ENCODE measurements at places on chromosomes 3 and 15.

DNA sequence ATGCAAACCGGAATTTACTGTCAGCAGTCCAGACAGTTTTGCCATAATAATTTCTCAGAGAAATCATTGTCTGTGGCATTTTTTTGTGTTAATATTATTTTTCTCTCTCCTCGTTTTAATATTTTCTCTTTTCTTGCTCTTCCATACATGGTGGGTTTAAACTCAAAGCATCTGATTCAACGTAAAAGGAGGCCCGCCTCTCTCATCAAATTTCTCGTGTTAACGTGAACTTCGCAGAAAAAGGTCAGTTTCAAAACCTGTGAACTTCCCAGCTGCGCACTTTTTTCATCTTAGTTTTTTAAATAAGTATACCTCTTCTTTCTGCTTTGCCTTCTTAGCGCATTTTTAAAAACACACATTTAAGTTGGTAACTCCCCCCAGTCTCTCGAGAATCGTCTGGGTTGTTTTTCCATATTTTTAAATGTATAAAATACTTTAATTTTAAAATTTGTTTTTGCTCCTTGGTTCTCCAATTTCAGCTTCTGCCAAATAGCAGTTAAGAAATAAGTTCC lies 9.1 kb downstream of the SHOX2 start:
- DNase-seq = no peak

- no peak for DNase-seq
Measured at GRCh38 chr15:59887211-59887610, 116.9 kb upstream of the FOXB1 start.

- DNase-seq = no peak
Measured at GRCh38 chr3:161343986-161344385, 27.3 kb downstream of the SPTSSB start.

DNA sequence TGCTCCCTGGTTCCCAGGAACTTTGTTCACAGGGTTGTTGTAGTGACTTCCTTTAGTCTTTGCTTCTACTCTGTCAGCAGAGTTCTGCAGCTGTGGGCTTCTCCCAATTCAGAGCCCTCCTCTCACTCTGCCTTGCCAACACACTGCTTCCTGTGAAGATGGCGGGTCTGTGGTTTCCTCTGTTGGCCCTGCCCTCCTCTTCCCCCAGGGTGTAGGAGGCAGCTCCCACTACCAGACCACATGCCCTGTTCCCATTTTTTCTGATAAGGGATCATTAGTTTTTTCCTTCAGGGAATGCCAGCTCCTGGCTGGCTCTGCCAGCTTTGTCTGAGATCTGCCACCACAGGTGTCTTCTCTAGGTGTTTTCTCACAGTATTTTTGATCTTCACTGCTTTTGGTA lies 12.7 kb downstream of the SPSB4 start:
- DNase-seq = peak; percentile 25
